ENCODE measurements at places on chromosomes 3 and 15.

GRCh38 chr3:169246158-169246557 lies 417.4 kb downstream of the MECOM start:
- no peak for DNase-seq

GRCh38 chr3:50523279-50523811 lies 19.9 kb upstream of the CACNA2D2 start:
- DNase-seq, result no peak

GRCh38 chr3:73036694-73037591 lies 24.5 kb upstream of the EBLN2 start:
- DNase-seq, result no peak

GRCh38 chr15:63623232-63623969 lies 26.2 kb downstream of the FBXL22 start:
- no peak for DNase-seq

GRCh38 chr3:18062657-18063025 lies 320.2 kb upstream of the TBC1D5 start:
- DNase-seq, result no peak

DNA sequence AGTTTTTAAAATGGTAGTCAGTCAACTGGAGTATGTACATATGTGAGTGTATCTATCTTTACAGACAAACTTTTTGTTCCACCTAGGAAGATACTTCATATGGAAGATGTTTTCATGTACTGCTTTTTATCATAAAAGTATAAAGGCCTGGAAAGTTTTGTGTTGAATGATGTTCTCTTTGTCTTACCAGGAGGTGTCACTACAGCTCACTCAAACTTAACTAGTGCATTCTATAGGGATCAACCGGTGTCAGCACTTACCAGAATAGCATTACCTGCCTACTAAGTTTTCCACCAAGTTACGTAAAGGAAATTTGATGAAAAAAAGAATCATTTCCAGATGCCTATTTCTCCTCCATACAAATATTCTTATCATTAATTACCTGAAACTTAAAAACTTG lies 522.6 kb upstream of the SEMA6D start:
- DNase-seq, result no peak

GRCh38 chr3:50651920-50652529 lies 22.7 kb upstream of the DOCK3 start:
- DNase-seq, result no peak

DNA sequence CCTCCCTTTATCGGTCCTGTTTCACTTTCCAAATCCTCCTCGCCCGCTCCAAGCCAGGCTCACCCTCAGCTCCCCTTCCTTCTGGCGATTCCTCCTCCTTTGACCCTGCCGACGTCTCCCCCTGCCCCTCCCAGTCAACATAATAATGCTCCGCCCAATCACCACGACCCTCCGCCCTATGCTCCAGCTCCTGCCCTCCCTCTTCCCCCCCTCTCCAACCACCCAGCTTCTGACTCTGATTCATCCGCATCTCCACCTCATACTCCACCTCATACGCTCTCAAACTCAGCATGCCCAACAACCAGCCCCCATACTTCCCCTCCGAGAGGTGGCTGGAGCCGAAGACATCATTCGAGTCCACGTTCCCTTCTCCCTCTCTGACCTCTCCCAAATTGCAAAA lies 7.1 kb upstream of the AADAC start:
- DNase-seq, result no peak
